Stimulated activated CD4-positive, alpha-beta T cell treated with anti-CD3 and anti-CD28 coated beads, Interleukin-4, amount 100 ng/mL, for 4 hours (primary cell): ENCODE measurements at places on chromosomes 5 and 9.

- DNase-seq = no peak
Measured at GRCh38 chr9:70257991-70258691, 637 bp upstream of the SMC5 start.

DNA sequence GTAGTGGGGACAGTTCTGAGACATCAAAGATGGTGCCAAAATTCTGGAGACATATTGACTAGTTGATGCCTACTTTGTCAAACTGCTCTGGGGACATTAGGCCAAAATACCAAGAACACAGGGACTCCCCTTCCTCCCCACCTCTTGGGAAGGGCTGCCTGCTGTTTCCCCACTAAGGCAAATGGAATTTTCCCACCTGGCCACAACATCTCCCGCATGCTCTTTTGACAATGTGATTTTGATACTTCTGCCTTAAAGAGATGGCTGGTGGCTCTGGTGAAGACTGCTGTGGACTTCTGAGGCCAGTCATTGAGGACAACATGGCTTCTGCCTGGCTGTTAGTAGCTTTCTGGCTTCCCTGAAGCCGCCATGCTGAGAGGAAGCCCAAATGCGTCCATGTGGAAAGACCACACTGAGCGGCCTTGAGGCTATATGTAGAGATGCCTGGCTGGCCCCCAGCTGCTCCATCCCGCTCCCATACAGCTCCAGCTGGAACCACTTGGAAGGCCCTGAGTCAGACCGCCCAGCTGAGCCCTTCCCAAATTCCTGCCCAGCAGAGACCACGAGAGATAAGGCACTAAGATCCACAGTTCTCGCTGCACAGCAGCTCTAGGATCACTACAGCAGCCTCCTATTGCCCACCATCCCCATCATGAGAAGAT is 226.7 kb downstream of the SYK start:
- DNase-seq = no peak

- DNase-seq = peak; percentile 68
Measured at GRCh38 chr5:181261320-181262049, 542 bp upstream of the TRIM52 start.

- no peak for DNase-seq
Measured at GRCh38 chr5:169424279-169424655, 123.3 kb upstream of the SLIT3 start.

DNA sequence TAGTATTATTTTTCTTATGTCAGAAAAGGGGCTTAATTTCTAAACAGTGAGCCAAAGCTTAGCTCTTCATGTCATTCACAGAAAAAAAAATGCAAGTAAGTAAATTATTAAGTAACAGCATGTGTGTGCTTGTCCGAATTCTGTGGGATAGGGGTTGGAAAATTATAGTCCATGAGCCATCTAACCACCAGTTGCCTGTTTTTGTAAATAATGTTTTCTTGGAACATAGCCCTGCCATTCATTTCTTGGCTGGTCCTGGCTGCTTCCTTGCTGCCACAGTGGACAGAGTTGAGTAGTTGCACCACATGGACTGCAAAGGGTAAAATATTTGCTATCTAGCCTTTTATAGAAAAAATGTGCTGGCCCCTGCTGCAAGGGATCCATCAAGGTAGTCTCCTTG is 513.7 kb upstream of the WWC1 start:
- no peak for DNase-seq

DNA sequence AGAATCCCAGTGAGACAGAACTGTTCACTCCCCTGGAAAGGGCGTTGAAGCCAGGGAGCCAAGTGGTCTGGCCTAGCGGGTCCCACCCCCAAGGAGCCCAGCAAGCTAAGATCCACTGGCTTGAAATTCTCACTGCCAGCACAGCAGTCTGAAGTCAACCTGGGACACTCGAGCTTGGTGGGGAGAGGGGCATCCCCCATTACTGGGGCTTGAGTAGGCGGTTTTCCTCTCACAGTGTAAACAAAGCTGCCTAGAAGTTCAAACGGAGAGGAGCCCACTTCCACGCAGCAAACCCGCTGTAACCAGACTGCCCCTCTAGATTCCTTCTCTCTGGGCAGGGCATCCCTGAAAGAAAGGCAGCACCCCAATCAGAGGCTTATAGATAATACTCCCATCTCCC is 45.1 kb upstream of the PTGER4 start:
- DNase-seq = no peak

- DNase-seq = no peak
Measured at GRCh38 chr9:130311408-130312140, 46.0 kb downstream of the HMCN2 start.

GRCh38 chr9:19231126-19231903 is 822 bp downstream of the DENND4C start:
- DNase-seq = no peak

DNA sequence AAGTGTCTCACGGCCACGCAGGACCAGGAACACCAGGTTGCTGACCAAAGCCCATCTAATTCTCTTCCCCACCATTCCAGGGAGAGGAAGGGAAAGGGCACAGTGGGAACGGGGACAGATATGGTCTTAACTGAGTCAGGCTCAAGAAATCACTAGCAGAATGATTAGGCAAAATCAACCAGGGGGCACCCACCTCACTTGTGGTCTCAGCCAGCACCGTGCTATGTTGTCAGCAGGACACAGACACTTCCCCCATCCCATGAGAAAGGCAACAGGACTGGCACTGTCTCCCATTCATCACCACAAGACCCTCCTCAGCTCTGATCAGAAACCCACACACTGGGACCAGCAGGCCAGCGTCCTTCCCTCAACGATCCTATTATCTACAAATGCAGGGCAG is 2.9 kb downstream of the BICD2 start:
- no peak for DNase-seq

GRCh38 chr5:77924081-77924480 is 147.9 kb upstream of the TBCA start:
- no peak for DNase-seq

GRCh38 chr5:129767927-129768380 is 20.1 kb downstream of the MINAR2 start:
- DNase-seq = peak; percentile 45

DNA sequence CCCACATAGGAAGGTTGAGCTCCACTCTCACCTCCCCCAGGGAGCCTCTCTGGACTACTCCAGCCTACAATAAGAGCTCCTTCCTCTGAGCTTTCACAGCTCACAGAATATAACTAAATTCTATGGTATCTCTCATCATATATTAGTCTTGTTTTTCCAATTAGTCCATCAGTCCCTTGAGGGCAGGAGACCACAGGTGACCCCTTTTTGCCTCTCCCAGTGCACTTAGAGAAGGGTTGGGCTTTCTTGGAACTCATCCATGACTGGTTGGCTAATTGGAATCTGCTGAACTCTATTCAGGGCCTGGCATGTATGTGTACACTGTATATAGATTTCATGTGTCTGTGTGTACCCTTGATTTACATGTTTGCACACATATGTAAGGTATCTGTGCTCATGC is 50.4 kb upstream of the ARAP3 start:
- no peak for DNase-seq

- DNase-seq = no peak
Measured at GRCh38 chr5:77355080-77355479, 137.0 kb downstream of the WDR41 start.

DNA sequence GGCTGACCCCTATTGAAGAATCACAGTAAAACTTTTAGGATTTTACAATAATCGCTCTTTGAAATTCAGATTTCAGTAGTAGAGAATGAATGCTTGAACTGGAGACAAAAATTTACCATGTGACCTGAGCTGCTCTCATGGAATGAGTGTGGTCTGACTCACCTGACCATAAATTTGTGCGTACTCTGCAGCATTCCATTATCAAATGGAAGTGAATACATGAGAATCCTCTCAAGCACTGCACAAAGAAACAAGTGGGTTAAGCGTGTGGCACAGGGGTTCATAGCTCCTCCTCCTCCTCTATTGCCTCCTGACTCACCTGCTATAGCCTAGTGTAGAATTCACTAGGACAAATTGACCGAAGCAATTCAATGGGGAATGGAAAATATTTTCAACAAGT is 269.8 kb upstream of the CDH9 start:
- no peak for DNase-seq

DNA sequence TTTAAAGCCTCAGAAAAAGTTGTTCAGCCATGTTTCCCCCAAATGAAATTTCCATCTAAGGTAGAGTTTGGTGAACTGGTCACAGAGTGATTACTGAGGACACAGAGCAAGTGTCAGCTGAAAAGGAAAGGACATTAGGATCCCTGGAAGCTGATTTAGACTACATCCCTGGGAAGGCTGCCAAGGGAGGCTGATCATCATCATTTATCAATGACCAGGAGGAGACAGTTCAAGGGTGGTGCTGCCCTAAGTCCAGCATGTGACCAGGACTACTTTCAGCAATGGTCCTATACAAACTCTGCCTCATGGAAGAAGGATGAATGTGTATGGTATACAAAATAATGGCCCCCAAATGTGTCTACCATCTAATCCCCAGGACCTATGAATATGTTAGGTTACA is 120.6 kb downstream of the PIK3R1 start:
- DNase-seq = no peak
